Stimulated activated CD4-positive, alpha-beta T cell treated with anti-CD3 and anti-CD28 coated beads, Interleukin-12 subunit alpha, Interleukin-12 subunit beta, amount 100 ng/mL, for 24 hours (primary cell): ENCODE measurements at places on chromosomes 13 and 19.

GRCh38 chr19:39405958-39406655 is 540 bp upstream of the ZFP36 start:
- DNase-seq = peak; percentile 68

- DNase-seq = no peak
Measured at GRCh38 chr19:36136964-36137686, 2.7 kb upstream of the CAPNS1 start.

DNA sequence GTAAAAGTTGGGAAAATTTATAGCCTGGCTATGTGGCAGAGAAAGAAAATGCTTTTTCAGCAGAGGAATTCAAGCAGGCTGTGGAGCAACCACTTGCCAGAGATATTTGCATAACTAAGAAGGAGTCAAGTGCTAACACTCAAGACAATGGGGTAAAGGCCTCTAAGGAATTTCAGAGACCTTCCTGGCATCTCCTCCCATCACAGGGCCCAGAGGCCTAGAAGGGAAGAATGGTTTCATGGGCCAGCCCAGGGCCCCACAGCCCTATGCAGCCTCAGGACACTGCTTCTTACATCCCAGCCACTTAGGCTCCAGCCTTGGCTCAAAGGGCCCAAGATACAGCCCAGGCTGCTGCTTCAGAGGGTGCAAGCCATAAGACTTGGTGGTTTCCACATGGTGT is 14.3 kb downstream of the SLC15A1 start:
- no peak for DNase-seq

GRCh38 chr19:30640252-30640965 is 268.2 kb downstream of the ZNF536 start:
- DNase-seq = no peak

DNA sequence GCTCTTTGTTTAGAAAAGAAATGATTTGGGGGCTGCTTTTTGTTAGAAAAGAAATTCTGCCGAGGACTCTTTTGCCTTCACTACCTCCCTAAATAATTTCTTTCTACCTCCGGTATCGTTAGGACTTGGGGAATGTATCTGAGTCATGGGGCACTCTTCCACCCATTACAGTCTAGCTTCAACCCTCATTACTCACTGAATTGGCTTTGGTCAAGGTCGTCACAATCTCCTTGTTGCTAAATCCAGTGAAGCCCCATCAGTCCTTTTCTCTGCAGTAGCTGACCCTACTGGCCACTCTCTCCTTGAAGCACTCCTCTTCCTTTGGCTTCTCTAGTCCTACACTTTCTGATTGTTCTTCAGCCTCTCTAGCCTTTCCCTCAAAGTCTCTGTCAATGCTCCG is 34.0 kb downstream of the WDR87 start:
- DNase-seq = no peak

- DNase-seq = no peak
Measured at GRCh38 chr19:49781394-49781793, 14.6 kb downstream of the AP2A1 start.

DNA sequence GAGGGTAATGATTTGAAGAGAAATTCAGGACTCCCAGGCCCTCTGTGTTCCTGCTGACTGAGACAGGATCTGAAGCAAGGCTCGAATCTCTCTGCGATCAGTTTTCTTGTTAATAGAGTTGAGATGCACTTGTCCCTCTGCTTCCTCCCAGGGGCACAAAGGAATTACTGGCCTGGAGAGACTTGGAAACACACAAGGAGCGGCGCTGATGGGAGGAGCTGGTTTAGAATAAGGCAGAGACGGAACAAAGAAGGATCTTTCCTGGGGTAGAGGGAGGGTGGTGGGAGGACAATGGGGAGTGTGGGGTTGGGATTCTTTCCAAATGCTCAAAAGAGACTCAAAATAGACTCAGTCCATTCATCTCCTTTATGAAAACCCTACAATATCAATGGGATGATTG is 719.1 kb downstream of the UQCRFS1 start:
- no peak for DNase-seq

DNA sequence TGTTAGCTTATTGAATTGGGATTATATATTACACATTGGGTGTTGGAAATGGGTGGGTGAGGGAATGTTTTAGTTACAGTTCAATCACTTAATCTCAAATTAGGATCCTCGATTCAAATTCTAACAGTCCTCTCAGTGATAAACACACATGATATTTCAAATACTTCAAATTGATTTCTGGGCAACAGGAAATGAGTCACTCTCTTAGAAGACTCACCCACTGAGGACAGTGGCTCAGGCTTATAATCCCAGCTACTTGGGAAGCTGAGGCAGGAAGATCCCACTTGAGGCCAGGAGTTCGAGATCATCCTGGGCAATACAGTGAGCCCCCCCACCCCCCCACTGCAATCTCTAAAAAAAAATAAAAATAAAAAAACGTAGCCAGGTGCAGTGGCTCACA is 435.3 kb downstream of the KLF12 start:
- no peak for DNase-seq

DNA sequence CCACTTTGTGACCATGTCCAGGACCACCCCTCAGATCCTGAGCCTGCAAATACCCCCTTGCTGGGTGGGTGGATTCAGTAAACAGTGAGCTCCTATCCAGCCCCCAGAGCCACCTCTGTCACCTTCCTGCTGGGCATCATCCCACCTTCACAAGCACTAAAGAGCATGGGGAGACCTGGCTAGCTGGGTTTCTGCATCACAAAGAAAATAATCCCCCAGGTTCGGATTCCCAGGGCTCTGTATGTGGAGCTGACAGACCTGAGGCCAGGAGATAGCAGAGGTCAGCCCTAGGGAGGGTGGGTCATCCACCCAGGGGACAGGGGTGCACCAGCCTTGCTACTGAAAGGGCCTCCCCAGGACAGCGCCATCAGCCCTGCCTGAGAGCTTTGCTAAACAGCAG is 7.7 kb upstream of the CEACAM7 start:
- no peak for DNase-seq

- no peak for DNase-seq
Measured at GRCh38 chr19:1232652-1233072, 5.1 kb downstream of the CBARP start.

DNA sequence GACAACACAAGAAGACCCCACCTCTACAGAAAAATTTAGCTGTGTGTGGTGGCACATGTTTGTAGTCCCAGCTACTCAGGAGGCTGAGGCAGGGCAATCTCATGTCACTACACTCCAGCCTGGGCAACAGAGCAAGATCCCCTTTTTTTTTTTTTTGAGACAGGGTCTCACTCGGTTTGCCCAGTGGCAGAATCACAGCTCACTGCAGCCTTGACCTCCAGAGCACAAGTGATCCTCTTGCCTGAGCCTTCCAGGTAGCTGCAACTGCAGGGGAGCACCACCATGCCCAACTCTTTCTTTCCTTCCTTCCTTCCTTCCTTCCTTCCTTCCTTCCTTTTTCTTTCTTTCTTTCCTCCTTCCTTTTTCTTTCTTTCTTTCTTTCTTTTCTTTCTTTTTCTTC is 4.2 kb upstream of the CLEC4G start:
- no peak for DNase-seq

GRCh38 chr19:44803442-44804428 is 5.2 kb upstream of the BCAM start:
- DNase-seq = no peak

DNA sequence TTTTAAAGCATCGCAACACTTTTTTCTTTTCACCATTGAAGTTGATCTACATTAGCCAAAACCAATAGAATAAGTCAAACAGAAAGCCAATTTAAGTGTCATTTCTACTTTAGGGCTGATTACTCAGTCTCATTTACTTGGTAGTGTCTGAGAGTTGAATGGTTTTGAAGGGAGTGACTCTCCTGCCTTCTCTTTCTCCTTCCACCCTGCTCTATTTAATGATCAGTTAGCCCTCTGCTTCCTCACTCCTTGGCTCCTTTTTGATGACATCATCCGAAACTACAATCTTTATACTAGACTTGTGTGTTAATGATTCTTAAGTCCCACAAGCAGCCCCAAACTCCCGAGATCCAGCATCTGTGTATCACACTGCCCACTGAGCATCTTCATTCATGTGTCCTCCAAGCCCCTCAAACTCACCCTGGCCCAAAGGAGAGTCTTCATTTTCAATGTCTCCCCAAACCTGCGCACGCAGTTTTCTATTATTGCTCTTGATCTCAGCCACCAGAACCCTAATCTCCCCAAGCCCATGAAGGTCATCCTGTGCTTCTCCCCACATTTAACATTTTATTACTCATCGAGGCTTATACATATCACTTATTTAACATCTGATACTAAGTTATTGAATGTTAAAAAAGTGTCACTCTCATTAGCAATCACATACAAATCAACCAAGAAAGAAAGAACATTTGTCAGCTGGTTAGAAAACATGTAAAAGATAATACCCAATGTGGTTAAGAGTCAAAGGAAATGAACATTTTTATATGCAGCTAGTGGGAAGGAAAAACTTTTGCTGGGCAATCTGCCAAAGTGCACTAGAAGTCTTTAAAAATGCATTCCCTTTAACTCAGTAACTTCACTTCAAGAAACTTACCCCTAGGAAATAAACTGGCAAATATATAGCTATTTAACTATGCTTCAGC is 32.2 kb upstream of the ARGLU1 start:
- DNase-seq = no peak

- no peak for DNase-seq
Measured at GRCh38 chr19:39171479-39172465, 25.0 kb upstream of the NCCRP1 start.

GRCh38 chr19:29528350-29528945 is 2.7 kb downstream of the VSTM2B start:
- DNase-seq = peak; percentile 37

DNA sequence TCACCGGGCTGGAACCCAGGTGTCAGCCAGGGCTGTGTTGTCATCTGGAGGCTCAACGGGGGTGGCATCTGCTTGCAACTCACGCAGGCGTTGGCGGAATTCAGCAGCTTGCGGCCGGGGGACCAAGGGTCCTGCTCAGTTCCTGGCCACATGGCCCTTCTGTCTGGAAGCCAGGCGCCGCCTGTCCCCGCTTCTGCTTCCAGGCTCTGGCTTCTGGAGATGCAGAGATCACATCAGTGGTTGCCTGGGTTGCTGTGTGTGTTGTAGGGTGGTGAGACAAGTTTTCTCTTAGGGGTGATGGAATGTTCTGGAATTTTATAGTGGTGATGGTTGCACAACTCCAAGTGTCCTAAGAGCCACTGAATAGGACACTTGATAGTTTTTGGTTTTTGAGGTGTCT is 5.0 kb downstream of the ADAT3 start:
- DNase-seq = no peak

- no peak for DNase-seq
Measured at GRCh38 chr19:54179921-54180461, 7.0 kb upstream of the TMC4 start.

GRCh38 chr19:13843104-13843921 is 33.6 kb upstream of the NANOS3 start:
- DNase-seq = no peak

- DNase-seq = no peak
Measured at GRCh38 chr13:47168066-47168465, 271.2 kb upstream of the HTR2A start.

DNA sequence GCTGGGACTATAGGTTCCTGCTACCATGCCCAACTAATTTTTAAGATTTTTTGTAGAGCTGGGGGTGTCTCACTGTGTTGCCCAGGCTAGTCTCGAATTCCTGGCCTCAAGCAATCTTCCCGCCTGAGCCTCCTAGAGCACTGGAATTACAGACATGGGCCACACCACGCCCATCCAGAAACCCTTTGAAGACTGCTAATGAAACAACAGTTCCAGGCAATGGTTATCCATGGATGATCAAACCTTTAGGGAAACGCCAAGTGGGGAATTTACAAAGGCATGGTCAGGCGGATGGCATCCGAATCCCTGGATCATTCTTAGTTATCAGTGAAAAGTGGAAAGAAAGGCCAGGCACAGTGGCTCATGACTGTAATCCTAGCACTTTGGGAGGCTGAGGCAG is 16.9 kb upstream of the DNMT1 start:
- no peak for DNase-seq

GRCh38 chr19:23799321-23799720 is 40.6 kb upstream of the ZNF681 start:
- peak; percentile 1 for DNase-seq

DNA sequence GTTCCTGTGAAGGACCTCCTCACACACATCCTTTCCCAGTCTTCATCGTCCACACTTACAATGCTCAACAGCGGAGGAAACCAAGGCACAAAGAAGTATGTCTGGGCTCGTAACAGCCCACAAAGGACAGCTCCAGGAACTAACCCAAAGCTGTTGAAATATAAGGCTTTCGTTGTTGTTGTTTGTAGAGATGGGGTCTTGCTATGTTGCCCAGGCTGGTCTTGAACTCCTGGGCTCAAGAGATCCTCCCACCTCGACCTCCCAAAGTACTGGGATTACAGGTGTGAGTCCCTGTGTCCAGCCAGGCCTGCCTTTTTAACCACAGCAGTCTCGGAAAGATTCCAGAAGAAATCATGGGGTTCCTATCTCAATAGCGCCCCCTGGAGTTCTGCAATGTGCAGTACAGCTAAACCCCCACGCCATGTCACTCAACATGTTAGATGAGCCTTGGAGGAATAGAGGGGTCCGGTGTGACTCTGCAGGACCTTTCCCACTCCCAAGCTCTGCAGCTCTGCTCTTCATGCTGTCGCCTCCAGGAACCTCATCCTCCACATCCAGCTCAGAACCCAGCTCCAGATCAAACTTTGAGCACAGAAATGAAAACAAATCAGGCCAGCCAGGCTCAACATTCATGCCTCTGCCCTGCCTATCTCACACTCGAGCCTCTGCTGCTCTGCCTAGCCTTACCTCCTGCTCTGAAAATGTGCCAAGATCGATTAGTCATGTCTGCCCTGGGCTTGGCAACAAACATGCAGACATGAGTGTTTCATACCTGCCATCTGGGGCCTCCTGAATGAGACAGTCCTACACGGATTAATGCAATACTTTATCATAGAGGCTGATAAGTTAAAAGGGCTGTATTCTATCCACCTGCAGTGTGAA is 7.5 kb downstream of the PLA2G4C start:
- no peak for DNase-seq

DNA sequence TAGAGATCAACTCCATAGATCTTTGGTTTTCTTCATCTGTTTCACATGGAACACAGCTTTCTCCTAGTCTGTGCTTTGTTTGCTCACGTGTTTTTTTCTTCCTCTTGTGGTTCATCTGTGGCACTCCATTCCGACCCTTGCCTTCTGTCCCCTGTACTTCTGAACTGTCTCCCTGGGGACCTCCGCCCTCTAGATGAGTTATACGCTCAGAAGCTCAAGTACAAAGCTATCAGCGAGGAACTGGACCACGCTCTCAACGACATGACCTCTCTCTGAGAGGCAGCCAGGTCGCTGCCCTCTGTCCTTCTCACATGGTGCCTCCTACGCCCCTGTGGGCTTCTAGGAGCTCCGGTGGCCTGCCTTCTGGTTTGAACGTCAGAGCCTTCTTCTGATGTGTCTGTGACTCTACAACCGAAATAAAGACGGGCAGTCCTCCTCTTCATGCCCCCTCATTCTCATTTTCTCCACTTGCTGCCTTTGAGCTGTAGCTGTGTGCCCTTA is 16.6 kb upstream of the RAB8A start:
- DNase-seq = no peak

GRCh38 chr19:33063753-33064457 is 783 bp downstream of the RHPN2 start:
- no peak for DNase-seq

- no peak for DNase-seq
Measured at GRCh38 chr19:19051478-19052213, 12.1 kb upstream of the SLC25A42 start.
